NCI-H2227 treated with DMSO at 0.1 percent for 48 hours (cell line): ENCODE measurements at places on chromosomes 12 and 14.

DNA sequence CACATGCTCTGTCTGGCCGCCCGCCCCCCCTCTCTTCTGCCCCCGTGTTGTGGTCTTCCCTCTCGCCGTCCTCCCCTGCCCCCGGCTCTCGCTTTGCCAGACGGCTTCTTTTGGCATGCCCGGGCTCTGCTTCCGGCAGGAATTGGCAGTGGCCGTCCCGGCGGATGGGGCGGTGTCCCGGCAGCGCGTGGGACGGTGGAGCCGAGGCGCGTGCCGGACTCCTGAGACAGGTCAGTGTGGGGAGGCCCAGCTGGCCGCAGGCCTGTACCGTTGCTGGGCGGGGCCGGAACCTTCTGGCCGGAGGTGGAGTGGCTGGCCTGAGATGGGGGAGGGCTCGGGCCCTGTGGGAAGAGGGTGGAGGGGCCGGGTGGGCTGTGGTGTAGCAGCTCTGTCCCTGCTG, 17.1 kb downstream of the KIF26A start:
- no peak for DNase-seq

GRCh38 chr12:111406474-111407376, 1.0 kb downstream of the SH2B3 start:
- no peak for DNase-seq

GRCh38 chr12:23816394-23816851, 133.0 kb downstream of the SOX5 start:
- DNase-seq: no peak

DNA sequence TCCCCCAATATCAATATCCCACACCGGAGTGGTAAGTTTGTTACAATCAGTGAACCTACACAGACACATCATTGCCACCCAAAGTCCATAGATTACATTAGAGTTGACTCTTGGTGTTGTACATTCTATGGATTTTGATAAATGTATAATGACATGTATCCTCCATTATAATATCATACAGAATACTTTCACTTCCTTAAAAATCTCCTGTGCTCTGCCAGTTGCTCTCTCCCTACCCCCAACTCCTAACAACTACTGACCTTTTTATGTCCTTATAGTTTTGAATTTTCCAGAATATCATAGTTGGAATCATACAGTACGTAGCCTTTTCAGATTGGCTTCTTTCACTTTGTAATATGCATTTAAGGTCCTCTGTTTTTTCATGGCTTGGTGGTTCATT, 48.4 kb downstream of the SLC4A8 start:
- no peak for DNase-seq

GRCh38 chr14:53295985-53296582, 143.0 kb upstream of the DDHD1 start:
- DNase-seq: no peak

- no peak for DNase-seq
These were observed 183.1 kb upstream of the HIF1A start for GRCh38 chr14:61512026-61512834.
